Activated gamma-delta T cell treated with anti-CD3 and anti-CD28 coated beads, Interleukin-2, amount 50 U/mL, for 16 hours (primary cell): ENCODE measurements at places on chromosomes 2 and 18.

DNA sequence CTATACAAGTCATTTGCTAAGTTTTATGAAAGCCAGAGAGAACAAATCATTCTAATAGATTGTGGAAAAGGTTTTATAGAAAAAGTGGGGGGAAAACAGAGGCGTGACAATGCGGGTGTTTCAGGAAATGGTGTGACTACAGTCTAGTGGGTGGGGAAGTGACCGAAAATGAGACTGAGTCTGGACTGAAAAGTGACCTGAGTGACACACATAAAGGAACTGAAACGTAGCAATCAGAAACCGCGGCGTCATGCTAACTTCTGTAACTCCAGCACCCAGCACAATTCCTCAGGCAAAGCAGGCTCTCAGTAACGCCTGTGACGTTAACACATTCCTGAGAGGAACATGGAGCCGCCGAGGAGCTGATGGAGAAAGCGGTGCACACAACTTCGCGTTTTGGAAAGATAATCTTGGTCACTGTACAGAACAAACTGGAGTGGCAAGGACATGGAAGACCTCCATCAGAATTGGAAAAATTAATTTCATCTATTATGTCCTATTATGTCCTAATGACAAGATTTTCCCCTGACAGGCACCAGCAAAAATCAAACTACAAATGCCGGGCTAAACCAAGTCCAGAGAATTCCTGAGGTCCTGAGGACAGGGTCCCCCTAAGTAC is 1.4 kb upstream of the CD226 start:
- no peak for DNase-seq

DNA sequence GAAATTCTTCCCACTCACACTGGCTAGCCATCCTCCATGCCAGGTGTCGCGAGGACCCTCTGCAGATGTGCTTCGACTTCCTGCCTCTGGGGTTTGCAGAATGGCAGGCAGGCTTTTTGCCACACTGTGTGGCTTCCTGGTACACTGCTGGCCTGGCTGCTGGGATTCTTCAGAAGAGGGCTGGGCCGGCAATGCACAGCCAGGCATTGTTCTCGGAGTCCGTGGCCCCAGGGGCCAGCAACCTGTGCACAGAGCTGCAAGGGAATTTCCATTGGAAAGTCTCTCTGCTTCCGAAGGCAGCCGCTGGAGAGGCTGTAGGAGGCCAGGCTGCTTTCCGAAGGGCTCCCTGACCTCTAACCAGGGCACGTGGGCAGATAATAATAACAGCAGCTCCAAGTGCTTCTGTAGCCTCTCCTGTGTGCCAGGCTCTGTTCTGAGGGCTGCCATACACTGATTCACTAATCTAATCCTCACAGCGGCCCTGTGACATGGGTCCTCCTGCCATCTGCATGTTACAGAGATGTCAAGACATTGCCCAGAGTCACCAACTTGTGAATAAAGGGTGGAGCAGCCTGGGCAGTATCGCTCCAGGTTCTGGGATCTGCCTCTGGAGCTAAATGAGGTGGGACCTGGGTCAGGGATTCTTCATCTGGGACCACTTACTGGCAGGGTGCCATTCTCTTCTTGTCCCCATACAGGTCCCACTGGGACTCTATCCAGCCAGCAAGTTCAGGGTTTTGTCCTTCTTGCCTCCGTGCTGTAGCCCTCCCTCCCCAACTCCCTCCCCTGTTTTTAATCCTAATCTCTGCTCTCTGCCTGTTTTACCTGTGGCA is 5.0 kb downstream of the LDLRAD4 start:
- no peak for DNase-seq

GRCh38 chr2:139495851-139496250 is 715.7 kb upstream of the NXPH2 start:
- no peak for DNase-seq

DNA sequence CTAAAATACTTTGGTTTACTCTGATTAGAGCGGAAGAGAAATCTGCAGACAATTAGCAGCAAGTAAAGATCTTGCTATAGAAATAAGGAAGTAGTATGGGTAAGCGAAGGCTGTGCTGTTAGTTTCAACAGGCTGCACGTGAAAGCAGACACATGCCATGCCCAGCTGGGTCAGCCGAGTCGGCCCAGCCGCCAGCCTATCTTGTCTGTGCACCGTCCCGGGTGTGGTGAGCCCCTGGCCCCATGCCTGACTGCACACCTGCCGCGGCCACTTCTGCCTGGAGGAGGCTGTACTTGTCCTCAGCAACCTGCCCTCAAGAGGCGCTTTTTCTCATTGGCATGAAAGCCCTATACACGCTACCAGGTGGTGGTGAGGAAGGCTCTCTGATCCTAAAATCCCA is 185.5 kb downstream of the SEPTIN10 start:
- DNase-seq = no peak

GRCh38 chr2:64352292-64352691 is 101.7 kb upstream of the LGALSL start:
- DNase-seq = no peak
